ENCODE measurements at places on chromosomes 7 and 10.

- no peak for DNase-seq
Measured at GRCh38 chr10:65723525-65723924, 1202.3 kb upstream of the LRRTM3 start.

DNA sequence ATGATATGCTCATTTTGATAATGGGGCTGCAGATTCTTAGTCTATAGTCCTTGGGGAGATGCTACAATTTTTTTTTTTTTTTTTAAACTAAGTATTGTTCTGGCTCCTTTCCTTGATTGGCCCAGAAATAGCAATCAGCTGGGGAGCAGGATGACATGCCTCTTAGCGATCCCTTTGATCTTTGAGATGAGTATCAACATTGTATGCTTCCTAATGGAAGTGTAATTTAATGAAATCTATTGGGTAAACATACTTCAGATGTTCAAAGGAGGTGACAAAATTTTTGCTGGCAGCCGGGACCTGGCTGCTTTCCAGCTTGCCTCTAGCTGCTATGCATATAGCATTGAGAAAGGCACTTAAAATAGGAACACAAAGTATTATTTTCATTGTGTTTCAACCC is 43.5 kb downstream of the VTI1A start:
- DNase-seq: no peak

- no peak for DNase-seq
Measured at GRCh38 chr7:26441611-26442277, 150.1 kb downstream of the SNX10 start.

- no peak for DNase-seq
Measured at GRCh38 chr10:45589009-45589408, 83.6 kb downstream of the ZFAND4 start.

DNA sequence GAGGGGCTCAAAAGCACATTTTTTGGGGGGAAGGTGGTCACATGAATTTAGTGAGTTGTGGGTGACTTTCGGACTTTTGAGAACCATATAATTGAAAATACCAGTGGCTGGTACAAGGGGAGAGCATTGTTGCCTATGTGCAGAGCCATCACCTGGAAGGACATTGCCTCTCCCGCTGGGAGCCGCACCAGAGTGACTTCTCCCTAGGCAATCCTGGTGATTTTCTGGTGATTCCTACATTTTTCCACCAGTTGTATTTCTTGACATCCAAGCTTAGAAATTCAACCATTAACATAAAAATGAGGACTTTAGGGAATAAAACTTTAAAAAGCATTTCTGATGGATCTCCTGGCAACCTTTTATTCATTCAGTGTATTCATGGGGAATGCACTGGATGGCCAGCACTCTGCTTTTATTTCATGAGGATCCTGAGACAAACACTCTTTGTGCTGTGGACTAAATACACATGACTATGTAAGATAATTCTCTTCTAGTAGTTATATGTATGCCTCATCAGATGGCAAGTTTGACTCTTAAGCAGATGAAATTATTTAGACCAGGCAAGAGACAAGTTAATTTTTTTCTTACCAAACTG is 41.8 kb upstream of the MKI67 start:
- no peak for DNase-seq

Measured in stromal cell of bone marrow (primary cell).